ENCODE measurements at places on chromosomes 4 and X.

DNA sequence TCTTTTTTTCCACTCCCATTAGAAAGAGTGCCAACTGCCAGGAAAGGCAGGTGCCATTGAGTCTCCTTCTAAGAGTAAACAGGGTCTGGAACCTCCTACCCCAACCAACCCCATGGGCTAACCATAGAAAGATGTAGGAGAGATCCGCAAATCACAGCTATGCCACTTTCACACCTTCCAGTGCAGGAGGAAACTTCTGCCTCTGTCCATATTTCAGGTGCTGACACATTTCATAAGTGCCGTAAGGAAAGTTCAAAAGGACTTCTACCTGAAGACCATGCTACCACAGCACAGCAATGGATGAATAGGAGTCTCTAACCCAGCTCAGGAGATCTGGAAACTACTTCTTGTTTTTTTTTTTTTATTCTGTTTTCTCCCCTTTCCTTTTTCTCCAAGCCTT, 145.8 kb downstream of the FBXO8 start:
- DNase-seq: peak; percentile 17

DNA sequence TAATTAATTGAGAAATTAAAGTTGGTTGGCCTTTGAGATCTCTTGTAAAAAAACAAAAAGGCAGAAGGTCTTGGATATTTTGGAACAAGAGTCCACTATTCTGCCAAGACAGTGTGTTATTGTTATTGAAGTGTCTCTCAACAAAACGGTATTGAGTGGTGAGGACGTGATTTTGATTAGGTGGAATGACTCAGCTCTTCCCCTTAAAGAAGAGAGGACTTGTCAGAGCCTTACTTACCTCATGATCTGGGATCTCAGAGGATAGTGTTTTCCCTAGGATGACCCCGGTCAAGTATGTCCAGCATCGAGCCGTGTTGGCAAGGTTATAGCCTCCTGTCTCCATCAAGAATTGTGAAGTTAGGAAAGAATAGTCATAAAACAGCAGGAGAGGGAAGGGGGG, 110.9 kb downstream of the HDAC8 start:
- DNase-seq: no peak

DNA sequence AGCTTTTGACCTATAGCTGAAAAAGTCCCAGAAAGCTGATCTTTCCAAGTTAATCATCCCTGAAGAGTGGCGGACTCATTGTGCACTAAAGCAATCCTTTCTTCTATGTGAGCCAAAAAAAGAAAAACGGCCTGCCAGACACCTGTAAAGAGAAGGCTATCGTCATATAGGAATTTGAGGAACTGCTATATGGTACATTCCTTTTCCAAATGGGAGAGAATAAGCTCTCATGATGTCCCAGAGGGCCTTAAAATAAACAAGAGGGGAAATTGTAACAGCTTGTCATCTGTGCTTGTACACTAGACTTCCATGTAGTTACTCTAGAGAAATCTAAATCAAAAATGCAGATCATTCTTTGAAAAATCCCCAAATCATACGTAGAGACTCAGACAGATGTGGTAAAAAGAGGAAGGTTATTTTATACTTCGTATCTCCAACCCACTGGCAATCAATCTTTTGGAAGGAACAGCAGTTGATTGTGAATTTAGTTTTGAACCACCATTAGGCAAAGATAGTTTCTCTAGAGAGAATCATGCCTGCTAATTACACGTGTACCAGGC, 26.1 kb downstream of the GPR174 start:
- DNase-seq: no peak

DNA sequence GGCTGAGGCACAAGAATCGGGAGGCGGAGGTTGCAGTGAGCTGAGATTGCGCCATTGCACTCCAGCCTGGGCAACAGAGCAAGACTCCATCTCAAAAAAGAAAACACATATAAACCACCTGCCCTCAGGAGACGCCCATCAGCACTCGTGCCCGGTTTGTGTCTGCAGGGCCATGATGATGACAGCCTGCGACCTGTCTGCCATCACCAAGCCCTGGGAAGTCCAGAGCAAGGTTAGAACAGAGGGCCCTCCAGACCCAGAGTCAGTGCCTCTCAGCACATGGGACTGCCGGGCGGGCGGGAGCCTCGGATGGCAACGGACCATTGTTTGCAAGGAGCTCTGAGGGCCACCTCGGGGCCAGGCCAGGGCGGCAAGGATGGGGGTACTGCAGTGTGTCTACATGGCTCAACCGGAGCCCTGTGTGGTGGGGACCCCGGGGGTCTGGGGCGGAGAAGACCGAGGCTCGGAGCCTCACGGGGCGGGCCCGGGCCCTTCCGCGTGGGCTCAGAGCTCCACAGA, 9.3 kb downstream of the ATP5ME start:
- no peak for DNase-seq

- DNase-seq: no peak
Observed at GRCh38 chr4:7382634-7383014, 52.1 kb downstream of the PSAPL1 start.

DNA sequence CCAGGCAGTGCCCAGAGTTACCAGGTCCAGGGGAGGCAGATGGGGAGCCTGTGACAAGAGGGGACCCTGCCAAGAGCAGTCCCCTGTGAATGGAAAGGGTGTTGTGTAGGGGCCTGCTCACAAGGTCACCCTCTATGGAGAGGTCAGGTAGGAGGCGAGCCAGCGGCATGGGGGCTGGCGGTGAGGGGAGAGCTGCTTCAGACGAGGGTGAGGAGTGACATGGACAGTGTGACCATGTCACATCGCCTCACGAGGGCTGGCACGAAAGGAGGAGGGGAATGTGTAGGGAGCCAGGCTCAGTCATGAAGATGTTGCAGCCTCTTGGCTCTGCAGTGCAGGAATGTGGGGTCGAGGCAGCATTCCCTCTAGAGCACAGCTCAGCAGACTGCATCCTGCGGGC, 29.6 kb downstream of the CLCN4 start:
- no peak for DNase-seq
